Thoracic aorta (tissue), 2 donors: ENCODE measurements at places on chromosomes 5 and 9. TPM values are rescaled to one million over a fixed set of nuclear protein-coding genes. Genes with fewer than 3 reads are reported as not detected.

DNA sequence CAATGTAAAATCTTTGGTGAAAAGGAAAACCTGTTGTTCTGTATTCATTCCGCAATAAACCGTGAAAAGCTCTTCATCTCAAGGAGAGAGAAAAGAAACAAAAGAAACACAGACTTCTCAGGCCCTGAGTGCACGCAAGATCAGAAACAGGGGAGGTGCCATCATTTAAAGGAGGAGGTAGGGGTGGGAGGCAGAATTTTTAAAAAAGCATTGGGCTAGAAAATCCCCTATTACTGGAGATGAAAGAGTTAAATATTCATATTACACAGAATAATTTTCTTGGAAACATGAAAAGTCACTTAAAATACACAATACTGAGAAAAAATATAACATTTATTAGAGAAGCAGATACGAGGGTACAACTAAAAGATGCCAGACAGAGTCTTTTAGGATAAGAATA is 56.3 kb downstream of the USP20 start:
- DNase-seq: no peak
- H3K4me1 ChIP-seq: peaks cover 15% of the 10 kb centered on the region
- H3K27me3 ChIP-seq: no peaks in the 10 kb centered on the region
- peak overlapping the region; percentile 48 for H3K27ac ChIP-seq
- H3K36me3 ChIP-seq: peaks cover 6% of the 10 kb centered on the region
- peak overlapping the region; percentile 21 for H3K4me3 ChIP-seq

- no peak for DNase-seq
- H3K4me3 ChIP-seq: no peak overlapping the region
- peaks cover 6% of the 10 kb centered on the region for H3K4me1 ChIP-seq
Measured at GRCh38 chr9:121463026-121463807, 36.4 kb downstream of the GGTA1 start.

DNA sequence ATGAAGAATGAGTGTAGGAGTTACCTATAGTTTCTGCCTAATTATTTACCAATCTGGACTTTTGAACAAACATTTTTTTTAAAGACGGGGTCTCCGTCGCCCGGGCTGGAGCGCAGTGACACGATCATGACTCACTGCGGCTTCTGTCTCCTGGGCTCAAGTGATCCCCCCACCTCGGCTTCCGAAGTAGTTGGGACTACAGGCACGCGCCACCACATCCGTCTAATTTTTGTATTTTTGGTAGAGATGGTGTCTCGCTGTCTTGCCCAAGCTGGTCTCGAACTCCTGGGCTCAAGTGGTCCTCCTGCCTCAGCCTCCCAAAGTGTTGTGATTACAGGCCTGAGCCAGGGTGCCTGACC is 1.5 kb downstream of the CTNNA1 start:
- peaks cover 3% of the 10 kb centered on the region for H3K36me3 ChIP-seq
- peak overlapping the region; percentile 100 for H3K4me3 ChIP-seq
- no peaks in the 10 kb centered on the region for H3K27me3 ChIP-seq
- no peak for DNase-seq

GRCh38 chr5:177601577-177602457 is 1.9 kb downstream of the B4GALT7 start:
- H3K27ac ChIP-seq: no peak overlapping the region
- H3K36me3 ChIP-seq: no peaks in the 10 kb centered on the region
- no peak for DNase-seq
- H3K27me3 ChIP-seq: no peaks in the 10 kb centered on the region

DNA sequence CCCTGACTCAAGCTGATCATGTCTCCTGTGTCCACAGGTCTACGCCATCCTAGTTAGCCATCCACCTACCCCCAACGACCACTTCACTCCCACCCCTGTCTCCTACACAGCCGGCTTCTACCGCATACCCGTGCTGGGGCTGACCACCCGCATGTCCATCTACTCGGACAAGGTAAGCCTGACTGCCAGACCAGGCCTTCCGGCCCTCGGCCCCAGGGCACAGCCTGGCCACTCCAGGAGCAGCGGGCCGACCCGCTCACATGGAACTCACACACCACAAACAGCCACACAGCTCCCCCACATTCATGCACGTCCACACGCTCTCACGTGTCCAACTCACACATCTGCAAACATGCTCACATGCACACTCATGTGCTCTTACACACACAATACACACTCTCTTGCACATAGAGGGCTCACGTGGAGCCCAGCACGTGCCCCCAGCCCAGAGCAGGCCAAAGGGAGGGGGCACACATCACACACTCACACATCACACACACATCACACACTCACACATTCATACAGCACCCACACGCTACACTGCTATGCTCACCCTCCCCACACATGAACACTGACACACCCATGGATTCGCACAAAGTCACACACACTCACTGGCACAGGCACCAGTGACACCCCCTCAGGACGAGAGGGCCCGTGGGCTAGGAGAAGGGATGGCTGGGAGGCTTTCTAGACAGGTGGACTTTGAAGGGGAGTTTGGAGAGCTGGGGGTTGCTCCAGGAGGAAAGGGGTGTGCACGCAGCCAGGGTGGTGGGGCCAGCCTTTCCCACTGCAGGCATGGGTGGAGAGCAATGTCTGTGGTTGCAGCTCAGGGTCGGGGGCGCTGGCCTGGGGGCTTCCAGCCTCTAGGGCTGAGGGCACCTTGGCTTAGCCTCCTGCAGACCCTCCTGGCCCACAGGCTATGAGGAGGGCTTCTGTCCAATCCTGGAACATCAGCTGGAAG is 3.3 kb downstream of the GRIN1 start:
- no peak overlapping the region for H3K4me3 ChIP-seq
- no peak overlapping the region for H3K27ac ChIP-seq
- H3K27me3 ChIP-seq: peaks cover 20% of the 10 kb centered on the region
- DNase-seq: no peak
- H3K4me1 ChIP-seq: no peaks in the 10 kb centered on the region

SLC27A6 gene
- total RNA-seq: not detected

NR5A1 gene
- total RNA-seq: not detected
